A172 (cell line): ENCODE measurements at places on chromosomes 7 and 10.

- peak; percentile 76 for DNase-seq
Observed at GRCh38 chr10:71270301-71271220, 48.5 kb upstream of the SLC29A3 start.

DNA sequence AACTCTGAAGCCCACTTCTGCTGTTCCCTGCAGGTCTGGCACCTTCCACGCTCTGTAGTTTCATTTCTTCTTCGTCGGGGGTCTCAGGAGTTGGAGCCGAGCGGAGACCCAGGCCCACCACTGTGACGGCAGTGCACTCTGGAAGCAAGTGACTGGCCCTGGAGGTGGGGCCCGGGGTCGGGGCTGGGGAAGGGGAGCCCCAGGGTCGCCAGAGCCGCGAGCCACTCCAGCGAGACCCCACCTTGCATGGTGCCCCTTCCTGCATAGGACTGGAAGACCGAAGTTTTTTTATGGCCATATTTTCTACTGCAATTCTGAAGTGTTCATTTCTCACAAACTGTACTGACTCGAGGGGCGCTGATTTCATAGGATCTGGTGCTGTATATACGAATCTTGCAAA lies 172.8 kb downstream of the CCDC3 start:
- DNase-seq: no peak

DNA sequence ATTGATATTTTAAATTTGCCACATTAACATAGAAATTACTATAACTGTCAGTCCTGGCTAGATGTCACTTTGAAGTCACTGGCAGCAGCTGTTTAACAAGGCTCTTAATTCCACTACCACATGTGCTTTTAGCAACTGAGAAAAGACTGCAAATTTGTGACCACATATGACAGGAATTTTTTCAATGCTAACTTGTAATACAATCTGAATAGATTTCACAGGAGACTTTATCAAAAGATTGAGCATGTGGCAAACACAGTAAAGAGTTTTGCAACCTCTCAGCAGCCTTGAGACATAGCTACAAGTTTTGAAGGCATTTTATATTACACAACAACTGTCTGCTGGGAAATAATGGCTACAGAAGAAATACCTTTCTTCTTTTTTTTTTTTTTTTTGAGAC lies 73.0 kb downstream of the MICU1 start:
- DNase-seq: no peak

- DNase-seq: no peak
Observed at GRCh38 chr10:128617532-128617931, 491.3 kb upstream of the MKI67 start.

- DNase-seq: no peak
Observed at GRCh38 chr10:48294431-48294830, 12.0 kb upstream of the MAPK8 start.
